ENCODE measurements at places on chromosomes 6 and 20.

DNA sequence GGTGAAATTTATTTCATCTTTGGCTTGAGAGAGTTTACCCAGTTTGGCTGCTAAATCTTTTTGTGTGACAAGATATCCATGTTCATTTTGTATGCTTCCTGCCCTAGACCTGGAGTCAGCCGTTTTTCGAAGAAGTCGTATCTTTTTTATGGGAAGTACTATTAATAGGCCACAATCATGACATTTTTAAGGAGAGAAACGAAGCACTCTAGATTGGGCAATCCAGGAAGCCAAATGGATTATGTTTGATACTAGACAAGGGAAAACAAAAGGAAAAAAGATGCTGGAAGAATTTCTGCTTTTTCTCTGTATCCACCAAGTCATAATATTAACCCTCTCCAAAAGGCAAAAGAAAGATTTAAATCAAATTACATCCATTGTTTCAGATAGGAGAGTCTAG is 214.6 kb downstream of the HDGFL1 start:
- no peak for DNase-seq

DNA sequence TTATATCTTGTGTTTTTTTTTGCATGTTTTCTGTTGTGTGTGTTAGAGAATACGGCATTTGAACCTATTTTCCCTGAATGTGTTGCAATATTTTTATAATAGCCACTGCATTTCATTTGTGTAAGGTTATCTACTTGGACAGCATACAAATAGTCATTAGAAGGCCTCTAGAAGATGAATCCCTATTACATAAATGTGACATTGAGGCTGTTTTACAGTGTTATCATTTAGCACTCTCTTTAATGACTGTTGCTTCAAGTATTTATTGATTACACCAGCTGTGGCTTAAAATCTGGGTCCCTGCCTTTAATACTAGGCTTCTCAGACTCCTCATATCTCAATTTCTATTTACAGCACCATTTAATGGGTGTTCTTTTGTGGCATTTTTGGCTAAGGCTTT is 465.8 kb downstream of the FRK start:
- DNase-seq: no peak

DNA sequence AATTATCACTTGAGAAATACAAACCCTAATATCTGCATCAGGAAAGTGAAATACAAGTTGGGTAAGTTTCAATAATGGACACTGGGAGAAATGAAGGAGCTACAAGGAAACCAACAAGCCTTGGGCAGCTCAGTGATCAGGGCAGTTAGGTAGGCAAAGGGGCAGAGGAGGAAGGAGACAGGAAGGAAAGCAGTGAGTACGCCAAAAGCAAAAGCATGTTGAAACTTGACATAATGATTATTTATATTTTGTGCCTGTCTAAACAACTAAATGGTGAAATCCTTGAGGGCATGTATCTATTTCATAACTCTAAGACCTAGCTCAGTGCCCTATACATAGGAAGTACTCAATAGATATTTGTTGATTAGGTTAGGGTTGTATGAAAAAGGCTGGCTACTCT is 23.3 kb downstream of the PXT1 start:
- DNase-seq: no peak

- DNase-seq: no peak
Observed at GRCh38 chr20:32993496-32994050, 10.7 kb downstream of the SUN5 start.

DNA sequence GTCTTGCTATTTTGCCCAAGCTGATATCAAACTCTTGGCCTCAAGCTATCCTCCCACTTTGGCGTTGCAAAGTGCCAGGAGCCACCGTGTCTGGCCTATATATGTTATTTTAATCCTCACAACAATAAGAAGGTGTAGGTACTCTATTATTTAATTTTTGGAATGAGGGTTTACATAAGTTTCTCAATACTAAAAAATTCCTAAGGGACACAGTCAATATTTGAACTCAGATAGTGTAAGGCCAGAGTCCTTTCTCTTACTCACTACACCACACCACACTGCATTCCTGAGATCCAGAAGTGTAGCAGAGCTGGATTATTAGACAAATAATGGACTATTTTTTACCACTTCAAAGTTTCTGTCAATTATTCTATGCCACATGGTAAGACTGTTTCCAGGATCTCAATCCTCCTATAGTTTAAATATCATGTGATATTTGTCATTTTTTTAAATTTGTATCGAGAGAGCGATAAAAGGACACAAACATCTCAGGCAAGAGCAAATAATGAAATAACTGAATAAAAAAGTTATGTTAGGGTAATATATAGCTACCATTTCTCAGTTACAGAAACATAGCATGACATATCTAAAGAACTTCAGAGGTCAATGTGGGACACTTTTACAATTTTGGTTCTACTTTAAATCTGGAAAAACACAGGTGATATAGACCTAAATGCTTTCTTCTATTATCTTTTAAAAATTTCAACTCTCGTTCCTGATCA is 162.2 kb upstream of the THEMIS start:
- DNase-seq: no peak

Measured in hematopoietic multipotent progenitor cell treated with erythropoietin and hydrocortisone succinate and interleukin-3 and kit ligand, for 15 days (in vitro differentiated cells).